ENCODE measurements at places on chromosomes 5 and 9. TPM values are rescaled to one million over a fixed set of nuclear protein-coding genes. Genes with fewer than 3 reads are reported as not detected.

The DMRT3 gene
- total RNA-seq = not detected

The WDR41 gene
- total RNA-seq = 115 TPM

The PKD2L2 gene
- not detected for total RNA-seq

The SPATA31E1 gene
- not detected for total RNA-seq

The PTGR1 gene
- total RNA-seq = 554 TPM

The IL12B gene
- total RNA-seq = not detected

The PDE6A gene
- not detected for total RNA-seq

The SLC4A9 gene
- not detected for total RNA-seq

The FRMD3 gene
- 0.72 TPM for total RNA-seq

The PLEKHG4B gene
- 7.3 TPM for total RNA-seq

The SH2D3C gene
- 0.23 TPM for total RNA-seq

The HSD17B3 gene
- not detected for total RNA-seq

The MEIKIN gene
- not detected for total RNA-seq

The FGF1 gene
- 3.2 TPM for total RNA-seq

The RETREG1 gene
- total RNA-seq = 1.5 TPM

The SSBP2 gene
- 109 TPM for total RNA-seq

The MCCC2 gene
- total RNA-seq = 50.3 TPM

The ST8SIA4 gene
- 29.0 TPM for total RNA-seq

The COL15A1 gene
- total RNA-seq = 1.6 TPM

The GARIN3 gene
- not detected for total RNA-seq

The RGS7BP gene
- not detected for total RNA-seq

The PCDHA7 gene
- total RNA-seq = 0.06 TPM

The LCN15 gene
- not detected for total RNA-seq

The STK32A gene
- 0.77 TPM for total RNA-seq

The QRFP gene
- total RNA-seq = not detected

The OR13F1 gene
- total RNA-seq = not detected

The SPAG8 gene
- total RNA-seq = 0.99 TPM

The LCN1 gene
- total RNA-seq = not detected

The CNTFR gene
- total RNA-seq = 0.15 TPM

The PALM2AKAP2 gene
- 2.1 TPM for total RNA-seq

The SMIM32 gene
- not detected for total RNA-seq

The GGTA1 gene
- 0.35 TPM for total RNA-seq

The ADCY2 gene
- not detected for total RNA-seq

The SPATA31D4 gene
- total RNA-seq = not detected

The FAM200C gene
- total RNA-seq = 7.0 TPM

The FRMPD1 gene
- not detected for total RNA-seq

The SLC25A51 gene
- total RNA-seq = 26.3 TPM

The HAVCR1 gene
- total RNA-seq = 0.29 TPM

The TLR4 gene
- 6.7 TPM for total RNA-seq

The SLC35D2 gene
- 12.1 TPM for total RNA-seq

The SPATA31A3 gene
- total RNA-seq = not detected

The COL23A1 gene
- total RNA-seq = 0.08 TPM

The FCN2 gene
- total RNA-seq = not detected

The TSSK1B gene
- total RNA-seq = not detected

The GABRA1 gene
- 2.4 TPM for total RNA-seq

Data from H4 (cell line).